ENCODE measurements at places on chromosomes 7 and 10. TPM values are rescaled to one million over a fixed set of nuclear protein-coding genes. Genes with fewer than 3 reads are reported as not detected.

PNLIPRP1 gene
- total RNA-seq: not detected

HECW1 gene
- not detected for total RNA-seq

NACAD gene
- total RNA-seq: 0.76 TPM

CTAGE6 gene
- 2.8 TPM for total RNA-seq

DNA sequence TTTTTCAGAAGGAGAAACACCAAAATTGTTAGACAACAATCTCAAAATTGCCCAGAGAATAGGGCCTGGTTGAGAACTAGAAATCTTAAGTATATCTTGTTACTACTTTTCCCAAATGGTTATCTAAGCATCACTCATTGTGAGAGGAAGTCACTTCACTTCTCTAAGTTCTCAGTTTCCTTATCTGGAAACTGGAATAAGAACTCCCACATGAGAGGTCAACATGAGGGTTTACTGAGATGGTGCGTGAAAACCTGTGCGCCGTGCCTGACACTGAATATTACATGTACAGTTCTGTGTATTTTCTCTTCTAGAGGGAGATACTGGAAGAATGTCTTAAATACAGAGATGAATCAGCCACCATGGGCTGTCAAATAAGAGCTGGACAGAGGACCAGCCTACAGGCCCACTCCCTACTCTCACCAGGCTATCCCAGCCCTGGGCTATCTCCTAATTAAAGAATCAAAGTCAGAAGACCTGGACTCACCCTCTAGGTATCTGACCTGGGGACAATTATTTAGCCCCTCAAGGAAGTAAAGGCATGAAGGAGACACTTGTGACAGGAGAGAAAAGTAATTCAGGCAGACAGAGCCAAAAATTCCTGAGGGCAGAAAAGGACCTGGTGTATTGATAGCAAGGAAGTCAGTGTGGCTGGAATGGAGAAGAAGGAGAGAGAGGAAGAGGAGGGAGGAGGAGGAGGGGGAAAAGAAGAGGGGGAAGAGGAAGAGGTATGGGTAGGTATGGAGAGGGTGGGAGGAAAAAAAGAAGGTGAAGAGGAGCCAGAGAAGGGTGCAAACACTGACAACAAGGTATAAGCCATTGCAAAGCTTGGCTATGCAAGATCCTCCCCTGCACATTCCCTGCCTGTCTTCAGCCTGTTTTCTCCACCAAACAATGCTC lies 44.9 kb downstream of the CCDC71L start:
- DNase-seq: no peak
- no peak overlapping the region for H3K4me3 ChIP-seq
- H3K27me3 ChIP-seq: peaks cover 25% of the 10 kb centered on the region
- H3K27ac ChIP-seq: no peak overlapping the region

GRCh38 chr10:85645926-85646711 lies 720.5 kb downstream of the GRID1 start:
- no peaks in the 10 kb centered on the region for H3K4me1 ChIP-seq
- no peaks in the 10 kb centered on the region for H3K27me3 ChIP-seq
- H3K27ac ChIP-seq: no peak overlapping the region
- H3K4me3 ChIP-seq: no peak overlapping the region

- H3K4me3 ChIP-seq: peak overlapping the region; percentile 28
- H3K27ac ChIP-seq: peak overlapping the region; percentile 26
- no peak for DNase-seq
- H3K36me3 ChIP-seq: peaks cover 14% of the 10 kb centered on the region
Measured at GRCh38 chr7:44508328-44509030, 18.0 kb upstream of the NUDCD3 start.

GRCh38 chr10:106857213-106857612 lies 307.3 kb downstream of the SORCS1 start:
- no peak for DNase-seq
- no peak overlapping the region for H3K27ac ChIP-seq
- no peaks in the 10 kb centered on the region for H3K36me3 ChIP-seq
- H3K4me3 ChIP-seq: no peak overlapping the region
- H3K27me3 ChIP-seq: no peaks in the 10 kb centered on the region
- no peaks in the 10 kb centered on the region for H3K4me1 ChIP-seq

DNA sequence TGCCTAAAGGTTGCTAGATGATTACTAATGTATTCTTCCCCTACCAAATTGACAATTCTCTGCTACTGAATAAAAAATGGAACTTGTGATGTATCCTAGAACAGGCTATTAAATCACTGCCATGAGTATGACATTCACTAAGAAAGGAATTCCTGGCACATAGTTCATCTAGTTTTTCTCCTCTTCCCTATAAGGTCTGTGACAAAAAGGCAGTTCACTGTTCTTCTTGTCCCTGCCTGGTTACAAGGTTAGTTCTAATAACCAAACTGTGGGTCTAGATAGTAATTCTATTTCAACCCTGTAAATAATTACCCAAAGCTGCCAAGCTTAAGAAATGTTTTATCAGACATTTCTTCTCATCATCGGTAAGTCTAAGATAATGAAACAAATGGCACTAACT lies 245.6 kb downstream of the BICC1 start:
- H3K27me3 ChIP-seq: no peaks in the 10 kb centered on the region
- no peak for DNase-seq
- no peak overlapping the region for H3K27ac ChIP-seq
- no peaks in the 10 kb centered on the region for H3K4me1 ChIP-seq

DNA sequence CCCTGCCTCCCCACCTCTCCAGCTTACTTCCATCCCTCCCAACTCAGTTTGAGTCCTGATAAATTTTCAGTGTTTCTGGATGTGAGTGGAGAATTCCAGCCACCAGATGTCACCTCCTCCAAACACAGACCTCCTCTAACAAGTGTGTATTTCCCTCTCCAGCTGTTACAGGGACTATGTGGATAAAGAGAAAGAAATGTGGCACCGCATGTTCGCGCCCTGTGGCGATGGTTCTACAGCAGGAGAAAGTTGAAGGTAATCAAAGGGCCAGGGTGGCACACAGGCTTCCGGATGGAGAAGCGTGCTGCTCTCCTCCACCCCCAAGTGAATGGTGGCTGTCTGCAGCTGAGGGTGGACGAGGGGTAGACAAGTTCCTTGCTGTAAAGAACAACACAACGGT lies 14.7 kb downstream of the FKBP6 start:
- peaks cover 5% of the 10 kb centered on the region for H3K4me1 ChIP-seq
- H3K27ac ChIP-seq: no peak overlapping the region
- H3K36me3 ChIP-seq: no peaks in the 10 kb centered on the region
- no peak overlapping the region for H3K4me3 ChIP-seq
- H3K27me3 ChIP-seq: no peaks in the 10 kb centered on the region

GRCh38 chr7:109926738-109927137 lies 1164.2 kb upstream of the LRRN3 start:
- no peak overlapping the region for H3K27ac ChIP-seq
- H3K27me3 ChIP-seq: no peaks in the 10 kb centered on the region
- no peaks in the 10 kb centered on the region for H3K4me1 ChIP-seq
- no peak overlapping the region for H3K4me3 ChIP-seq
- peaks cover 1% of the 10 kb centered on the region for H3K36me3 ChIP-seq
- no peak for DNase-seq

GRCh38 chr10:114565066-114565465 lies 93.0 kb downstream of the ABLIM1 start:
- DNase-seq: no peak
- no peak overlapping the region for H3K27ac ChIP-seq
- no peaks in the 10 kb centered on the region for H3K27me3 ChIP-seq
- no peaks in the 10 kb centered on the region for H3K4me1 ChIP-seq
- no peak overlapping the region for H3K4me3 ChIP-seq

DNA sequence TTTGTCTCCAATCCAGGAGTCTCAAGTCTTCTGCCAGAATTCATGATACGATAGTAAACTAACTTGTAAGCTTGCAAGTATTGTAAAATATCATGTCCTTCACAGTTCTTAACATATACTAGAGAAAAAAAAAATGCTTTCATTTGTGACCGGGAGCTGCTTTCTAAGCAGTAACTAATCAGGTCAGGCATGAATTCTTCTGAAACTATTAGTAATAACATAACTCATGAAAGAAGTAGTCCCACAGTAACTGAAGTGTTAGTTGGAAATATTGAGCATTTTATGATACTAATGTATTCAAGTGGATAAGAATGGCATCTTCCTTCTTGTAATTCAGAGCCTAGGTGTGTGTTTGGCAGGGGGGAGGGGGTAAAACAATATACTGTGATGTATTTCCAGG lies 665.6 kb downstream of the DNAJB9 start:
- no peaks in the 10 kb centered on the region for H3K4me1 ChIP-seq
- no peaks in the 10 kb centered on the region for H3K27me3 ChIP-seq
- H3K36me3 ChIP-seq: no peaks in the 10 kb centered on the region

GRCh38 chr10:7861509-7862120 lies 43.3 kb downstream of the TAF3 start:
- no peaks in the 10 kb centered on the region for H3K27me3 ChIP-seq
- H3K4me3 ChIP-seq: no peak overlapping the region
- no peak overlapping the region for H3K27ac ChIP-seq

DNA sequence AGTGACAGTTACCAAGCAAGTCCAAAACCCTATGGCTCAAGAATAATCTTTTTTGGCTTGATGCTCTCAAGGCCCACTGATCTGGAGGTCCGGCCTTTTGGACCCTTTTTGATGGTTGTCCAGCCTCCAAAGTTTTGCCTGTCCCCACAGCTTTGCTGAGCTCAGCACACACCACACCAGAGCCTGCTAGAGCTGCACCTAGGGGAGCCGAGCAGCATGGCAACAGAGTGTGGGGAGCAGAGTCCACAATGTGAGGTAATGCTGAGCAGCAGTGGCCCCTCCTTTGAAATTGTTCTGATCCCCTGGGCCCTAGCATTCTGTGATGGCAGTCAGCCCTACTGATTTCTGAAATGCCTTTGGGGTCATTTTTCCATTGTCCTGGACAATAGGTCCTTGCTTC lies 9.3 kb downstream of the GIMAP7 start:
- peaks cover 70% of the 10 kb centered on the region for H3K4me1 ChIP-seq
- no peak overlapping the region for H3K4me3 ChIP-seq
- no peak for DNase-seq
- H3K27me3 ChIP-seq: no peaks in the 10 kb centered on the region
- peaks cover 51% of the 10 kb centered on the region for H3K36me3 ChIP-seq

- H3K4me1 ChIP-seq: no peaks in the 10 kb centered on the region
- H3K4me3 ChIP-seq: no peak overlapping the region
- no peaks in the 10 kb centered on the region for H3K36me3 ChIP-seq
Measured at GRCh38 chr7:14858410-14858809, 44.1 kb downstream of the DGKB start.

- no peaks in the 10 kb centered on the region for H3K27me3 ChIP-seq
- no peak for DNase-seq
- no peak overlapping the region for H3K4me3 ChIP-seq
- no peaks in the 10 kb centered on the region for H3K36me3 ChIP-seq
Measured at GRCh38 chr7:104536956-104537355, 208.6 kb downstream of the LHFPL3 start.

- no peaks in the 10 kb centered on the region for H3K36me3 ChIP-seq
- H3K27ac ChIP-seq: no peak overlapping the region
- H3K4me1 ChIP-seq: peaks cover 16% of the 10 kb centered on the region
- no peaks in the 10 kb centered on the region for H3K27me3 ChIP-seq
Measured at GRCh38 chr7:102295346-102296178, 8.9 kb downstream of the SH2B2 start.

GRCh38 chr7:91397096-91397495 lies 132.9 kb downstream of the FZD1 start:
- no peak overlapping the region for H3K4me3 ChIP-seq
- DNase-seq: no peak
- H3K27me3 ChIP-seq: no peaks in the 10 kb centered on the region

Measured in activated T-cell treated with anti-CD3 and anti-CD28 coated beads, Interleukin-2, amount 50 U/mL, for 72 hours (primary cell).